ENCODE measurements at places on chromosomes 4 and X.
A peak's percentile ranks its signal among the peaks of the same experiment; 100 is the strongest.

GRCh38 chr4:85391071-85391470, 83.9 kb upstream of the ARHGAP24 start:
- no peak for DNase-seq

DNA sequence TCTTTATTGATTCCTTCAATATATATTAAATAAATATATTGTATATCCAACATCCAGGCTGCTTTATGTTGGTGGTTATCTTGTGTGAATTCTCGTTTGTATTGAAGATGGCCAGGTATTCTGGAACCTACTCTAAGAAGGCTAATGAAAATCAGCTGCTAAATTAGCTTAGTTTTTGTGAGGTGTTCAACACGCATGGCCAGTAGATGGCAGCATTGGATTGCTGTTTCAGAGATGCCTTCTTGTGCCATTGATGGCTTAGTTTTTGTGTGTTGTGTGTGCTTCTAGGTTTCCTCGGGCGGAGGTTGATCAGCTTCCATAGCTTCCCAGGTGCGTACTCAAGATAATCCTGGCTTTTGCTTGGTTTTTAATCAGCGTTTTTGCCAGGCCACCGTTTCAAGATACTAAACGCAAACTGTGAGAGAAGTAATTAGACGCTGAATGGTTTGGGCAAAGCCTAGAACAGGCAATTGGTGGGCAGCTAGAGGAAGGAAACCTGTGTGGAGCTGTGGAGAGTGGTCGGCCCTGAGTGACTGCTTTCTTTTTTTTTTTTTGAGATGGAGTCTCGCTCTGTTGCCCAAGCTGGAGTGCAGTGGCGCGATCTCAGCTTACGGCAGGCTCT, 15.1 kb downstream of the NOCT start:
- DNase-seq, result peak; percentile 56

DNA sequence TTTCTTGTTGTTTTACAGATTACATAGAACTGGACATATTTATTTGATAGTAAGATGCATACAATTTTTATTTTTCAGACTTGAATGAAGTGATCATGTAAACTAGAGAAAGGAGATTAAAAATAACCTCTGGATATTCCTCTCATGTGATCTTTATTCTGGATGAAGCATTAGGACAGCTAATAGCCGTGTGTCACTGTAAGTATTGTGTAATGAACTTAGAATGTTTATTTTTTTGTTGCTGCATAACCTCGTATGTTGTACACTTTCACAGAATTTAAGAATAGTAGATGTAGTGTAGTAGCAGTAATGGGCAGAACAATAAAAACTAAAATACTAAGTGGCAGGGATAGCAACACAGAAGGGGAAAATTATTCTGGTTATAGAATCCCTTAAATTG, 2094.5 kb upstream of the TENM3 start:
- DNase-seq, result no peak

GRCh38 chr4:81988178-81988577, 385.6 kb downstream of the HNRNPD start:
- DNase-seq, result no peak

GRCh38 chr4:3705236-3705987, 60.8 kb upstream of the ADRA2C start:
- DNase-seq, result no peak

DNA sequence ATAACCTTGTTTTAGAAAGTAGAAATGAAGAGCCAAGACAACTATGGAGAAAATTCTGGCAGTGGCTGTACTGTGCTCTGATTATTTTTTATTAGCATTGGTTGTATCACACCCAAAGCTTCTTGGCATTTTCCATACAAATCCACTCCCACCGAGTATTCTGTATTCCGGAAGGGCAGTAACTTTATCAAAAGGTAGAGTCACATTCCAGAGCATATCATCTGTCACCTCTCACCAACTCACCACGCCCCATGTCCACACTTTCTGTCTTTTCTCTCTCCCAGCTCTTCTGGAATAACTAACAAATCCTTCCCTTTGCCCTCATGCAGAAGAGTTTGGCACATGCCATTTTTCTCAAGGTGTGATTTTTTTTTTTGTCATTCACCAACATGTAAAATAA, 52.7 kb downstream of the CORIN start:
- no peak for DNase-seq

DNA sequence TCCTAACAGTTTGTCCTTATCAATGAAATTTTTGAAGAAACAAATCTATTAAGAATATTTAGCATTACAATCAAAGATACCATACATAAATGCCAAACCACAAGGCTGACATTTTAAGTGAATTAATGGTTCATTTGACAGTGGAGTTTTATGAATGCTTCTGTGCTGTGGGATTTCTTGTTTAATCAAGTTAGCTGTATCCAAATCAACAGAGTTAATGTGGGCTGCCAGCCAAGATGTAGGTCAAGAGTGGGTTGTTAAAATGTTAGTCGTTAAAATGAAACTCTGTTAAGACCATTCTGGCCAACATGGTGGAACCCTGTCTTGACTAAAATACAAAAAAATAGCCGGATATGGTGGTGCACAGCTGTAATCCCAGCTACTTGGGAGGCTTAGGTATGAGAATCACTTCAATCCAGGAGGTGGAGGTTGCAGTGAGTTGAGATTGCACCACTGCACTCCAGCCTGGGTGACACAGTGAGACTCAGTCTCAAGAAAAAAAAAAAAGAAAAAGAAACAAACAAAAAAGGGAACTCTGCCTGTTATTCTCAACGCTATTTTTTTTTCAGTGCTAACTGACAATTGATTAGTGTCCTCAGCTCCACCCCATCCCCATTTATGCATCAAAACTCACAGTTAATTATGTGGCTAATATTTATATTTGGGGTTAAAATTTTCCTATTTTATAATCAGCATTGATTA, 20.2 kb downstream of the GPAT3 start:
- no peak for DNase-seq

GRCh38 chrX:47360423-47361179, 9.8 kb upstream of the ZNF157 start:
- DNase-seq, result no peak

- DNase-seq, result no peak
These were observed 73.9 kb upstream of the DIPK2B start for GRCh38 chrX:45274576-45274975.

- no peak for DNase-seq
These were observed 17.8 kb downstream of the ZNF185 start for GRCh38 chrX:152915541-152916241.

DNA sequence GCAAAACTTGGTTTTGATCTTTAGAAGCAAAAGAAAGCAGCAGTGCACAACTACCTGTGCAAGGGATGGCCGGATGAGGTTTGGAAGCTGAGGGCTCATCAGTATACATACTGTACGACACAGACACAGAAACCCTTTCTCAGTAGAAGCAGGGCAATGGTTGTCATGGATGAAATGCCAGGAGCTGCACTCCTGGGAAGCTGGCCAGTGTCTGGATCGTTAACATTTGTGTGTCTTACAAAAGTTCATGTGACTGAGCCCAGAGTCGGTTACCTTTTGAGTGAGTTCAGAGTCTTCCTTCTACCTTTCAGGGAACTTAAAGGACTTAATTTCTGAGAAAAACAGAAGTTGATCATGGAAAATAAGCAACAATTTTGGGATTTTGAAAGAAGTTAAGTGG, 230.3 kb downstream of the APBB2 start:
- no peak for DNase-seq

DNA sequence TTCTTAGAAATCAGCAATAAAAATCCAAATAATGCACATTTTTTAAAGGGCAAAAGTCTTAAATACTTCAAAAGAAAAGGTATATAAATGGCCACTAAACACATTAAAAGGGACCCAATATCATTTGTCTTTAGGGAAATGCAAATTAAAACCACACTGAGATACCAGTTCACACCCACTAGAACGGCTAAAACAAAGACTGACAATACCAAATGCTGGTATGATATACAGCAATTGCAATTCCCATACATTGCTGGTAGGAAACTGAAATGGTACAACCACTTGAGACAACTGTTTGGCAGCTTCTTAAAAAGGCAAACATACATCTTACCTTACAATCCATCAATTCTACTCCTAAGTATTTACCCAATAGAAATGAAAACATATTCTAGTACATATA, 33.7 kb downstream of the CAMK2D start:
- DNase-seq, result no peak

DNA sequence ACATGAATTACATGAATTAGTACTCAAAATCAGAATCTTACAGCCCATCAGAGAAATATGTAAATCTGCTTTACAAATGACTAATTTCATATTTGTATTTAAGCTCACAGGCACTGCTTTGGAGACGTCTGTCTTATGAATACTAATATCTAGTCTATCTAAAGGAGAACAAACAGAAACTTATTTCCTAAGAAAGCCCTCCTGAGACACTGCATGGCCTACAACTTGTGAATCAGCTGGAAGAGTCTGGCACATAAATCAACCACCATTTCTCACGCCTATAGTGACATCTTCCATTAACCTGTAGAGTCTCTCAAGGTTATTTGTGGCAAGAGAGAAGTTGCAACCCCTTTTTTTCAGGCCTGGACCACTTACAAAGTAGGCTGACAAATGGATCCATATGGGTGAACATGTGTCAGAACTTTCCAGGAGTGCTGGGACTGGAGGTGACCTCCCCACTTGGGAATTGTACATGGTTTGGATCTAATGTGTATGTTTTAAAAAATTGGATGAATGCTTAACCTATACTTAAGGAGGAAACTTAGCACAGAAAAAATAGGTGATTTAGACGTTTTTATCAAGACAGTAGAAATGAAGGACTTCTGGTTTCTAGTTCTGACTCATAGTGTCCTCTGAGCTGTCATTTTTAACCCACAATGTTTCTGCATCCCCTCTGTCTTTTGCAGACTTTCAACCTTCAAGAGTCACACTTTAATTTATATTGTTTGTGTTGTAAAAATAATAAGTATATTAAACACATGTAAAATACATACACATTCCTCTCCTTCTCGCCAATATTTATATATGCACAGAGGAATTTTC, 83.2 kb upstream of the ARHGAP24 start:
- DNase-seq, result no peak

GRCh38 chrX:95065151-95065550, 1391.1 kb downstream of the FAM133A start:
- no peak for DNase-seq

DNA sequence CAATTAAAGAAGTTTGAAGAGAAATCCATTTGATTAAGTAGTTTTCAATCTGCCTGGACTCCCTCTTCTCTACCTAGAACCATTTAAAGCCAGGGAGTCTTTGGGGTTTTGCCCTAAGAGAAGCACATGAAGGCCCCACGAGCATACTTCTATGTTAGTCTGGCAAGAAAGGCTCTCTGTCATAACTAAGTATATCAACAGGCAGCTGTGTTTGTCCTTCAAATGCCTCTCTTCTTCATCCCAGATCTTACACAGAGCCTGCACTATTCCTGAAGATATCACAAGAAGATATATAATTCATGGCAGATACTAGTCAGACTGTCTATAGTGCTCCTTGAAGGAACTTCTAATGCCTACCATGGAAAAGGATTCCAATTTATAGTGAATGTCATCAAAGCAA, 206.2 kb downstream of the PRDM5 start:
- no peak for DNase-seq

- no peak for DNase-seq
These were observed 26.4 kb downstream of the MTMR1 start for GRCh38 chrX:150719621-150720020.

DNA sequence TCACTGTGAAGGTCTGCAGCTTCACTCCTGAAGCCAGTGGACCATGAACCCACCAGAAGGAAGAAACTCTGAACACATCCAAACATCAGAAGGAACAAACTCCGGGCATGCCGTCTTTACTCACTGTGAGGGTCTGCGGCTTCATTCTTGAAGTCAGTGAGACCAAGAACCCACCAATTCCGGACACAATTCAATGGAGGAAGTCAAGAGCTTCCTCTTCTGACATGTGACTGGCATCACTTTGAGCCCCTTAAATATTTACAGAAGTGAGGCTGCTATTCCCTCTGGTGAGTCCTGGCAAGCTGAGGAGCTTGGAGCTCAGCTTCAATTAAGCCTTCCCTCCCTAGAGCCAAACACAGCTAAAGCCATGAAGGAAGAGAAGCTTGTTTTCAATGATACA, 103.5 kb upstream of the SRD5A3 start:
- DNase-seq, result no peak

GRCh38 chr4:170068438-170069128, 21.2 kb downstream of the AADAT start:
- DNase-seq, result no peak

DNA sequence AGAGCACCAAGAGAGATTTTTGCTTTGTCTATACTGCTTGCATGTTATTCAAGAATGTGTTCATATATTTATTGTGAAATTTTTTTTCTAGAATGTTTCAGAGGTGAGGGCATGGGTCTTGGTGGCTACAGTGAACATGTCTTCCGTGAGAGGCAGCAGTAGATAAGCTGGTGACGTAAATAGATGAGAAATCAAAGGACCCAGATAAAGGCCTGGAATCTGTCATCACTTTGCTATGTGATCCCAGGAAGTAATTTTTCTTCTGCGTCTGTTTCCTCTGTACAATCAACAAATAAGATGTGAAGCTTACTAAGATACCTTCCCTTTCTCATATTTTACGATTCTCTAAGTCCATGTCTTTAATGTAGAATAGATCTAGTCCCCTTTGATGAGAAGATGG, 129.1 kb downstream of the COL4A6 start:
- no peak for DNase-seq

DNA sequence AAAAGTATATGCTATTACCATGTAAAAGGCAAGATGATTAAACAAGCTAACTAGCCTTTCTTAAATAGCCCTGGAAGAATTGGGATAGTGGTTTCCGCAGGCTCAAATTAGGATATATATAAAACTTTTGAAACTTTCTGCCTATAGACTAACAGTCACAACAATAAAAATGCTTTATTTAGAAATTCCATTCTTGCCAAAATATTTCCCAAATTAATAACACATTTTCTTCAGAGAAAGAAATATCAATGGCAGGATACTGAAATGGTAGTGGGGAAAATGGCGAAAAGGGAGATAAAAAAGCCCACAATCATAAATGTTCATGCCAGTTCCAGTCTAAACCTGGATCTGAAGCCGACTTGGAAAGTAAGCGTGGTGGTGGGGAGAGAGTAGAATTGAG, 56.0 kb downstream of the MAD2L1 start:
- DNase-seq, result no peak

GRCh38 chrX:69210581-69210980, 45.3 kb upstream of the PJA1 start:
- no peak for DNase-seq

DNA sequence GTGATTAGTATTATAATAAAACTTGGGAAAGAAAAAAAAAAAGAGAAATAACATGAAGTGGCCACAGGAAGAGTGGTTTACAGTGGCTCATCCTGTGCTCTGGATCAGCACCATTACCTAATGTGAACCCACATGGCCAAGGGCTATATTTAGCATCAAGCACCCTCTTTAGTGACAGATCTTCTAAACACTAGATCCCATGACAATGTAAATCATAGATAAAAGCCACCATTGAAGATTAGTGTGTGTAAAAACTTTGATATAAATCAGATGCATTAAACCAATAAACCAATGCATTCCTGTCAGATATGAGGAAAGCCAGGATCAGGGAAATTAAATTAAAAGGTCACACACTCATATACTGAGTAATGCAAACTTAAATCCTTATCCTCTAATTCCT, 400.6 kb upstream of the MAGEB18 start:
- DNase-seq, result no peak

Measured in activated T-cell treated with anti-CD3 and anti-CD28 coated beads for 24 hours (primary cell).